ENCODE measurements at places on chromosomes 3 and 15.

- DNase-seq = no peak
Observed at GRCh38 chr15:63040954-63041353, 1.6 kb upstream of the TPM1 start.

DNA sequence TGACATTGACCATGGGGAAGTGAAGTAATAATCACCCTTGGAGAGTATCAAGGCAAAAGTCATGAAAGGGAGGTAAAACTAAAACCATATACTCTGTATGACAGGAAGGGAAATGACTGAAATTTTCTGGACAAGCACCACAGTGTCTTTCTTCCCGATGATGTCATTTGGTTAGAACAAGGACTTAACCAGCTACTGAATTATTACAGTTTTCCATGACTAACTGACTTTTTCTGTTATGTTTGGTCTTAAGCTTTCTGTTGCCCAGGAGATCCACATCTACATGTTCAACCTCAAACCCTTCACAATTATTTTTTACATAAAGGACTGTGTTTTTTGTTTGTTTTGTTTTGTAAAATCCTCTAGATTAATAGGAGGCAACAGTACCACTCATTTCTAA, 191.9 kb upstream of the IL12A start:
- no peak for DNase-seq

- DNase-seq = no peak
Observed at GRCh38 chr15:91821458-91821857, 32.0 kb upstream of the SLCO3A1 start.

DNA sequence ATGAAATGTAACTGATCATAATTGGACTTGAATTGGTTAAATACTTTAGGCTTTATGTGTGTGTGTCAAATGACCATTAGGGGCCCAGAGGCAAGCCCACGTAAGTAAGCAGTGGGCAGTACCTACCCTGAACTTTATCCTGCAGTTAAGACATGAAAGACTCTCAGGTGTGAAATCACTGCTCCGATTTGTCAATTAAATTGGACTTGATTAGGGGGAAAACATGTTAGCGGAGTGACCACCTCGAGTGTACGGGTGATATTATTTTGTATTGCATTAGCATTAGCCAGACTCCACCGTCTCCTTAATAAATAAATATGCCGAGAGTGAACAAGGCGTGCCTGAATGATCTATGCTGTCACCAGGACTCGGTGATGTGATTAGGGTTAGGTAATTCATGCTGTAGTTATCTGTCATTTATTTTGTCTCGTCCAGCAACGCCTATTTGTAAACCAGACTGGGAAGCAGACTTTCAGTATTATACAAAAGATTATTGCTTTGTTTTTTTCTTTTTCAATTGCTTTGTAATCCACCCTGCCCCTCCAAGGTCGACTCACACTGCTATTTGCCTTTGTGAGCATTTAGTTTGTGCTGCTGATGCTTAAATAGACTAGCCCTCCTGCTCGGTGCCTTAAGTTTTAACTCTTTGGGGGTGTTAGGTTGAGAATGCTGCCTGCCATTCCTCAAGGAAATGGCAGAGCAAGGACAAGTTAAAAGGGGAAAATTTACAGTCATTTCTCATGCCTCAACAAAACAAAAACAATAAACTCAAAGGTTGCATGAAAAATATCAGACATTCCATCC, 1.8 kb downstream of the RBMS3 start:
- DNase-seq = no peak

- no peak for DNase-seq
Observed at GRCh38 chr3:38614091-38614490, 35.4 kb downstream of the SCN5A start.

GRCh38 chr3:66490984-66491383, 9.8 kb downstream of the LRIG1 start:
- DNase-seq = no peak

DNA sequence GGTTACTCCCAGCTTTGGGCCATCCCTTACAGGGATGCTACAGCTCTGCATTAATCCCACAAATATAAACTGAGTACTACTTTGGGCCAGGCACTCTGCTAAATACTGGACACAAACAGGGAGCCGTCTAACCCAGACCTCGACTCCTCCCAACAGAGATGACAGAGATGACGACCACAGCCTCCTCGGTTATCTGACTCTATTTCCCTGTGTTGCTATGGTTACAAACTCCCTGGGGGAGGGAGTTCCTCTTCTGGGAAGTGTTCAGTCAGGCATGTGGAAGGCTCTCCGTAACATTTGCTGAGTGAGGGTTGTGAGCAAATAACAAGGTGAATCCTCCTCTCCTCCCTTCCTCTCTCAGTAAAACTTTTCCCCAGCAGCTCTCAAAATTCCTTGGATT, 6.7 kb upstream of the CMTM7 start:
- no peak for DNase-seq

DNA sequence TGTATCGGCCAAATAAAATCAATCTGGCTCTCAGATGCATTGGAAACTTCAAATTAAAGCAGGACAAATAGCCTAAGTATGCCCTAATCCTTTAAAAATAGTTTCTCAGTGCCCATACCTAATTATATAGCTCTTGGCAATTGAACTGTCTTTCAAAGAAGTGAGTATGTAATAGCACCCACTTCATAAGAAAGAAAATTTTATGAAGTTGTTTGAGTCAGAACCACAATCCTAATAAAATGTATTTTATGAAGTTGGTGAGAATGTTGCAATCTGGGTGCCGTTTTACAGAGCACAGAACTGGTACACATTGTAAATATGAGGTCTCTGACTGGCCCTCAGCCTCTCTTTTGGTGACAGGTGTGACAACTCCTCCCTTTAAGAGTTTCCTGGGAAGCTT, 45.4 kb downstream of the EPHB1 start:
- no peak for DNase-seq

- no peak for DNase-seq
Observed at GRCh38 chr3:139939681-139940190, 4.8 kb downstream of the CLSTN2 start.

DNA sequence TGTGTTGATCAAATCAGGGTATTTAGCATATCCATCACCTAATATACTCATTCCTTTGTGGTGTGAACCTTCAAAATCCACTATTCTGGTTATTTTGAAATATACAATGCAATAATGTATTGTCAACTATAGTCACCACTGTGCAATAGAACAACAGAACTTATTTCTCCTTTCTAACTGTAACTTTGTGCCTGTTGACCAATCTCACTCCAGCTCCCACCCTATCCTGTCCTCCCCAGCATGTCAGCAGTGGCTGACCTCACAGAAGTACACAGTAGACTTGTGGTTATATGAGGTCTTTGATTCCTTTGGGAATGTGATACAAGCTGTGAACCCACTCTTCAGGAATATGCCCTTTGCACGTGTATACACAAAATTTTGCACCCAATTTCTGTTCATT, 64.2 kb downstream of the ECT2 start:
- no peak for DNase-seq

DNA sequence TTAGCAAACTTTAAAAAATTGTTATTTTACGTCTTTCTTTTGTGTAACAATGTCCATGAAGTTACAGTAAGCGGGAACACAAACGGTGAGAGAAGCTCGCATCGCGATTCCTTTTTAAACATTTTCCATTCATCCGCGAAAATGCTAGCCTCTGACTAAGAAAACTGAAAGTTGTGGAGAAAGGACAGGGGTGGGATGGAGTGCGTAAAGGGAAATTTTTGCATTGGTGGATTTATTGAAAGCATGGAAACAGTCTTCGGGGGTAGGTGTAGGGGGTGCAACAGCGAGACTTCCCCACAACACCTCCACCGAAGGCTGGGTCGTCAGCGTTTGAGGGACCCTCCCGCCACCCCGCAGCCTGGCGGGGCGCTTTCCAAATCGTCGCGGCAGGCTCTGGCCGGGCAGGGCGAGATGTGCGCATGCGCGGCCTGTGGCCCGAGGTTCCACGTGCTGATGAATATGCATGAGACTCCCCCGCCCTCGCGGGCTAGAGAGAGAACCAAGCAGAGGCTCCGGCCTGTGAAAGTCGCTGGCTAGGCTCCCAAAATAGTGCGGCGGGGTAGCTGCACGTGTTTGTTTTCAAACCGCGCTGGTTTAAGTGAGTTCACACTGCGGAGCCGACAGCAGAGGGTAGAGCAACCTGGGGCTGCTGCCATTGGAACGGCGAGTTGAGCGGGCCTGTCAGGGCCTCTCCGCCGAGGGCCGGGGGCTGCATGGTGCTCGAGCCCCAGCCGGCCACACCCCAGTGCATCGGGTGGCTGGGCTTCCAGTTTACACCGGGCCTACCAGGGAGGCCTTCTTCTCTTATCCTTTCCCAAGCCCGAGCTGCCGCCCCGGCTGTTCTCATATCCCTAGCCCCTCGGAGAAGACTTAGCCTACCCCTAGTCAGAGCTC, 9.9 kb downstream of the ZIC1 start:
- DNase-seq = no peak

GRCh38 chr3:126433496-126434263, 39.0 kb downstream of the CFAP100 start:
- no peak for DNase-seq

Measured in stimulated activated CD4-positive, alpha-beta T cell treated with anti-CD3 and anti-CD28 coated beads, Interleukin-4, amount 100 ng/mL, for 4 hours (primary cell).